NCI-H526 treated with DMSO at 0.1 percent for 48 hours (cell line): ENCODE measurements at places on chromosomes 12 and 14.

DNA sequence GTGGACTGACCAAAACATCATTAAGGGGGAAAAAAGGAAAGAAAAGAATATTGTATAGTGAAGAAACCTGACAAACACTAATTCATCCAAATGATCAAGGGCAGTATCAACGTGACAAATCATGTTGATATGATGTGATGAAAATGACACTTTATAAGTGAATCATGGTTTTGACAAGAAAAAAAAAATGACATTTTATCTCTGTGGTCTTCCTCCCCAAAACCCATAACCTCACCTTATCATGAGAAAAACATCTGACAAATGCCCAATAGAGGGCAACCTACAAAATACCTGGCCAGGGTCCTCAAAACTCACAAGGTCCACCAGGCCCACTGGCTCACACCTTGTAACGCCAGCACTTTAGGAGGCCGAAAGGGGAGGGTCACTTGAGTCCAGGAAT is 13.8 kb downstream of the TMED10 start:
- DNase-seq = no peak

DNA sequence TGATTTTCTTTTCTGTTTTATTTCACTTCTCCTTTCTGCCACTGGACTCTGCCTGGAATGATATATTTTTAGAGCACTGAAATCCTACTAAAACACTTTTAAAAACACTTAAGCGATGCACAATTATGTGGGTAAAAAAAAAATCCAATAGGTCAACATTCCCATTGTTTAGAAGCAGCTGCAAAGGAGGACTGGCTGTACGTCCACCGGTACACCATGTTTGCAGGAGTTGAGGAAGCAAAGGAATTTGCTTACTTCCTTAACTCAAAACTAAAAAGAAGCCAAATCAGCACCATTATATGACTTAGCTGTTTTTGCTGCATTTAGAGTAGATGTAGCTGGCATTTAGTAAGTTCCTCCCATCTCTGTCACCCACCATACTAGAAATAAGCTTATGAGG is 186.8 kb upstream of the TMTC1 start:
- DNase-seq = no peak

- no peak for DNase-seq
These were observed 113.7 kb downstream of the BMP4 start for GRCh38 chr14:53842938-53843337.

GRCh38 chr12:107320929-107321631 is 227.7 kb upstream of the CRY1 start:
- DNase-seq = no peak

- DNase-seq = no peak
These were observed 13.2 kb upstream of the OR11G2 start for GRCh38 chr14:20177433-20177974.

- no peak for DNase-seq
These were observed 822 bp upstream of the SOX5 start for GRCh38 chr12:23950210-23950774.

GRCh38 chr12:51951843-51952722 is 584 bp downstream of the ACVR1B start:
- DNase-seq = no peak

GRCh38 chr12:101732318-101732717 is 6.9 kb downstream of the SYCP3 start:
- no peak for DNase-seq

DNA sequence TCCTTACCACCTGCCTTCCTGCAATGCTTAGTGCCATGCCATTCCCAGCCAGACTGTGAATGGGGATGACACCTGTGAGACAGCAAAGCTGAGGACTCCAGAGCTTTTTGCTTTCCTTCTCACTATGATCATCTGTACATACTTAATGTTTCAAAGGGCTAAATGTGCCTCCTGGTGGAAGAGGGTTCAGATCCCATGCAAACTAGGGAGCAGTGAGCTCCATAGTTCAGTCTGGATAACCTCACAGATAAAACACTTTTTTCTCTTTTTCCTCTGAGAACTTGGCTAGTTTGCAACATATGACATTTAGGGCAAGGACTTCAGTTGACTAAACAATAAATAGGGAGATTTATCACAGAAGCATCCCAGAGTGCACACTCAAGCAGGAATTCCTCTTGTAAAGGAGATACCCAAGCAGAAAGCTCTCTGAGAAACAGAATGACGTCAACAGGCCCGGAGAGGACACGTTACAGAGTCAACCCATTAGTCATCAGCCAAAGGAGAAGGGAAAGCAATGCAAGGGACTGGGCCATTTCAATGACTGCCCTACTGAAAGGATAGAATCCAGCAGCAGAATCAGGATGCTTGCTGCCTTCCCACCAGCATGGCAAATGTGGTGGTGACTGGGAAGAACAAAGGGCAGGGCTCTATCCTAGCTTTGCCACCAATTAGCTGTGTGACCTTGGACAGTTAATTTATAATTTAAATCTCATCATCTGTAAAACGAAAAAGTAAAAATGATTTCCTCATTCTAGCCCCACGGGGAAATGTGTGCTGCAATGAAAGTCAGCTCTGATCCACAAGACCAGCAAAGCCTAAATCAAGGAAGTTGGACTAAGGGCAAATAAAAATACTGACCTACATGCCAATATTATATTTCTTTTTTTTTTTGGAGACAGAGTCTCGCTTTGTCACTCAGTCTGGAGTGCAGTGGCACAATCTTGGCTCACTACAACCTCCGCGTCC is 80.8 kb upstream of the ACTN1 start:
- no peak for DNase-seq

DNA sequence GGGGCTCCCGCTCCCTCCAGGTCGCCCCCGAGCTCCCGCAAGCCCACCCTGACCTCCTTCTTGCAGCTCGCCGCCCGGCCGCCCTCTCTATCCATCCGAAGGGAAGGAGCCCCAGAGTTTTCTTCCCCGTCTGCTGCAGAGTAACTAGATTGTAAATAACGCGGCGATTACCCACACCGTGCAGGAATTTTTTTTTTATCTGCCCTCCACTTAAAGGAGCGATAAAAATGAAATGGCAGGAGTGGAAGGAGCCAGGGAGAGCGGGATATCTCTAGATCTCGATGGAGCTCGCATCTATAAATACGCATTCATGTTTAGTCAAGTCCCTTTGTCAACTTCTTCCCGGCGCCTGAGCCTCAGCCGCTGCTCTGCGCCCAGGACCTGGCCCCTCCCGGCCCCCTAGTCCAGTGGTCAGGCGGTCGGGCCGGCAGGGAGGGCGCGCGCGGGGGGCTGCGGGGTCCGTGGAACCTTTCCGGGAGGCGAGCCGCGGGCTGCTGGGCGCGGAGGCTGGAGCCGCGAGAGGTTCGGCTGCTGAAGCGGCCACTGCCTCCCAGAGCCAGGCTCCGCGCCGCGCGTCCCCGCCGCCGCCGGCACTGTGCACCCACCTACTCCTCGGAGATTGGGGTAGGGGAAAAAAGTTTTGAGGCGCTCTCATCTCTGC is 386.0 kb downstream of the BCAT1 start:
- peak; percentile 69 for DNase-seq

GRCh38 chr14:27881646-27882045 is 884.9 kb upstream of the FOXG1 start:
- DNase-seq = no peak

DNA sequence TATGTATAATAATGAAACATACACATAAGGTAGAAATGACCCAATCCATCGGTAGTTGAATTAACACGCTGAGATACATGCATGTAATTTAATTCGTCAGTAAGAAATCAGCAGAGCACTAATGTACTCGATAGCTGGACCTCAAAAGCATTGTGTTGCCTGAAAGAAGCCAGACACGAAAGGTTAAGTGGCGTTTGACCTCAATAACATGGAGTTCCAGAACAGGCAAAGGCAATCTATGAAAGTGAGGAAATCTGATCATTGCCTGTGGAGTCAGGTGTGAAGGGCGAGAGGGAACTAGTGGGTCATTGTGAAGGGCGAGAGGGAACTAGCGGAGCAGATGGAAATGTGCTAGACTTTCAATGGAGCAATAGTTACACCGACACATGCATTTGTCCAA is 970.4 kb upstream of the TMEM132C start:
- DNase-seq = no peak

GRCh38 chr12:54286042-54287030 is 5.8 kb downstream of the HNRNPA1 start:
- no peak for DNase-seq

- DNase-seq = no peak
These were observed 118.0 kb upstream of the G2E3 start for GRCh38 chr14:30440961-30441360.

- no peak for DNase-seq
These were observed 17.4 kb upstream of the ZDHHC17 start for GRCh38 chr12:76746516-76746915.

GRCh38 chr14:70100071-70100470 is 88.7 kb downstream of the SLC8A3 start:
- no peak for DNase-seq

DNA sequence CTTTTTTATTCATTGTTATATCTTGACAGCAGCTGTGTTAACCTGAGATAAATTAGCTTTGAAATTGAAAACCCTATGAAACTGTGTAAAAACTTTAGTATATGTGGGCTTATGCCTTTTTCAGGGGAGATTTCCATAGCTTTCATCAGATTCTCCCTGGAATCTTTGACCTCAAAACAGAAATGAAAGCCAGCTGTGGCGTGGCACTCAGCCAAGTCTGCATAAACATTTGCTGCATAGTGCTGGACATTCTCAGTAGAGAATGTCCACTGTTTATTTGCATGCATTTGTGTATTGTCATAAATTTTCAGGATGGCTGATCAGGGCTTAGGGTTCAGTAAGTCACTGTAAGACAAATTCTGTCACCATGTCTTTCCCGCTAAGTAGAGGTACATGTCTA is 115.3 kb upstream of the NAP1L1 start:
- no peak for DNase-seq

DNA sequence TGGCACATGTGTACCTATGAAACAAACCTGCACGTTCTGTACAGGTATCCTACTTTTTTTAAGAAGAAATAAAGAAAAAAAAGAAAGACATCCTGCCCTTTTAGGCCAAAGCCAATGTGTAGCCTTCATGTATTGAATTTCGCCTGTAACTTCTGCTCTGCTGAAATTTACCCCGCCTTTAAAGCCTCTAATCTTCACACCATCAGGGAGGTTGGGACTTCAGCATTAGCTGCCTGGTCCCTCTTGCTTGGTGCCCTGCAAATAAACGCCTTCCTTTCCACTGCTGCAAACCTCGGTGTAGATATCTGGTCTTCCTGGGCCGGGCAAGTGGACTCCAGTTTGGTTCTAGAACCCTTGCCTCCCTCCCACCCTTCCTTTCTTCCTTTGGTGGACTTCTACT is 2.6 kb upstream of the KRT71 start:
- no peak for DNase-seq

DNA sequence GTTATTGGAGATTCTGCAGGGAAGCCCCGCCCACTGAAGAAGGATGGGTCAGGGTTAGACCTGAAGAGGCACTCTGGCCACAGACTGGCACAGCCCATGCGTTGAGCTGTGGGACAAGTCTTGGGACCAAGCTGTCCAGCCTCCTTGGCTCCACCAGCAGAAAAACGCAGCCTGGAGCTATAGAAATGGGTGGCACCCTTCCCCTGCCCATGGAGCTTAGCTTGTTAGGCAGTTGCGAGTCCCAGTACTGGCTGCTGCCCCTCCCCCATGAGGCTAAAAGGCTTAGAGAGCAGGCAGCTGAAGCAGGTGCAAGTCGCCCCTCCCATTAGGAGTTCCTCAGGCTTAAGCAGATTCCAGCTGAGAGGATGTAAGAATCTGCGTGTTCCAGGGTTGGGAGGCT is 1124.0 kb upstream of the TMEM132C start:
- DNase-seq = peak; percentile 45

DNA sequence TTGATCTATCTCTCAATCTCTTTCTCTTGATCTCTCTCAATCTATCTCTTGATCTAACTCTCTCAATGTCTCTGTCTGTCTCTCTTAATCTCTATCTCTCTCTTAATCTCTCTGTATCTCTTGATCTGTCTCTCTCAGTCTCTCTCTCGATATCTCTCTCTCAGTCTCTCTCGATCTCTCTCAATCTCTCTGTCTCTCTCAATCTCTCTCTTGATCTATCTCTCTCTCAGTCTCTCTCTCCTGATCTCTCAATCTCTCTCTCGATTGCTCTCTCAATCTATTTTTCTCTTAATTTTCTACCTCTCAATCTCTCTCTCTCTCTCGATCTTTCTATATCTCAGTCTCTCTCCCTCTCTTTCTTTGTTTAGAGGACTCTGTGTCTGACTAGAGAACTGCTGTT is 126.7 kb downstream of the BCL11B start:
- DNase-seq = no peak

- DNase-seq = no peak
These were observed 19.3 kb downstream of the GXYLT1 start for GRCh38 chr12:42125388-42125767.

DNA sequence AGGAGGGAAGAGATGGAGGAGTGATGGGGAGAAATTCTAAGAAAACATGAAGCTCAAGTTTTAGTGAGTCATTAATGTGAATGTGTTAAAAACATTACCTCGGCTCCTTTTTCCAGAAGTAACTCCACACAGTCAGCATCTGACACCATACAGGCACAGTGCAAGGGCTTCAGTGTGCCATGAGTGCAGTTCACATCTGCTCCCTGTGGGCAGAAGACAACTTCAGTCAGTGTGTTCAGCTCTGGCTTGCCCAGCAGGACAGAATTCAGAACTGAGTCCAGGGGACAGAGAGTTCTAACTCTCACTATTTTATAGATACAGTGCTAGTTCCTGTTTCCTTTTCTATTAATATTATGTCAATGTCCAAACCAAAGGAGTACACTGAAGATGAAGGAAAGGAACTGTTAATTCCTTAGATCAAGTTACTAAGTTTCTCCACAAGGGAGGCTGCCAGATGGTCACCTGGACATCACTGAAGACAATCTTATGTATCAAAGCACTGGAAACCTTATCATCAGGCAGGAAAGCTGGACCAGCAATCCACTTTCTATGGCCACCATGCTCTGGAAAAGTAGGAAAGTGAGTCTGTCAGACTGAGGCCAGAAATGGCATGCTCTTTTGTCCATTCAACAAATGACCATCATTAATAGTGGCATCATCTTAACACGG is 6.1 kb downstream of the ASB8 start:
- DNase-seq = no peak

- peak; percentile 91 for DNase-seq
These were observed 4.3 kb downstream of the TTC6 start for GRCh38 chr14:37599507-37600368.

DNA sequence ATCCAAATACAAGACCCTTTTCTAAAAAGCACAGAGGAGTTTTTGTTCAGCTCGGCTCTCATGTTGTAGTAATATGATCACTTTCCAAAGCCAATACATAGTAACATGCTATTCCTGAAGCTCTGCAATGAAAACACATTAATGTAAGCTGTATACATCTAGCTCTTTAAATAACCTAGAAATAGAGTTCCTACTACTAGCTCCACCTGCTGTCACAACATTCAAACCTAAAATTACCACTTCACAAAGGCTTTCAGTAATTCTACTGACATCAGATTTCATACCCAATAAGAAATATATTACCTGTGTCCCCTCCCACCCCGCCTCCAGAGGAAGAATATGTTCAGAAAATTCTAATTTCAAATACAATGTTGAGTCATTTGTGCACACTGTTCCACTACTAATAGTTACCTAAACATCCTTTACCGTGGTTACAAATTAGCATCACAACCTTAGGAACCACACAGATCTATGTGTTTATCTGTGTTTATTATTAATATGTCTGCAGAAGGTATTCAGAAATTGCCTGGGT is 17.8 kb downstream of the EFCAB11 start:
- peak; percentile 17 for DNase-seq

- DNase-seq = no peak
These were observed 210.6 kb downstream of the FBXL14 start for GRCh38 chr12:1383758-1384157.

- DNase-seq = no peak
These were observed 97.4 kb upstream of the SSTR1 start for GRCh38 chr14:38110258-38110657.

GRCh38 chr12:72989458-72989947 is 717.3 kb downstream of the TRHDE start:
- DNase-seq = no peak

- DNase-seq = no peak
These were observed 28.8 kb upstream of the DLGAP5 start for GRCh38 chr14:55220230-55220629.
